ENCODE measurements at places on chromosomes 2 and 18.
A peak's percentile ranks its signal among the peaks of the same experiment; 100 is the strongest.

- no peak for DNase-seq
Measured at GRCh38 chr18:34929336-34929780, 111.9 kb upstream of the MAPRE2 start.

- peak; percentile 87 for DNase-seq
Measured at GRCh38 chr2:73979021-73979420, 5.7 kb upstream of the TET3 start.

- DNase-seq, result no peak
Measured at GRCh38 chr2:232674491-232674890, 22.6 kb upstream of the GIGYF2 start.

DNA sequence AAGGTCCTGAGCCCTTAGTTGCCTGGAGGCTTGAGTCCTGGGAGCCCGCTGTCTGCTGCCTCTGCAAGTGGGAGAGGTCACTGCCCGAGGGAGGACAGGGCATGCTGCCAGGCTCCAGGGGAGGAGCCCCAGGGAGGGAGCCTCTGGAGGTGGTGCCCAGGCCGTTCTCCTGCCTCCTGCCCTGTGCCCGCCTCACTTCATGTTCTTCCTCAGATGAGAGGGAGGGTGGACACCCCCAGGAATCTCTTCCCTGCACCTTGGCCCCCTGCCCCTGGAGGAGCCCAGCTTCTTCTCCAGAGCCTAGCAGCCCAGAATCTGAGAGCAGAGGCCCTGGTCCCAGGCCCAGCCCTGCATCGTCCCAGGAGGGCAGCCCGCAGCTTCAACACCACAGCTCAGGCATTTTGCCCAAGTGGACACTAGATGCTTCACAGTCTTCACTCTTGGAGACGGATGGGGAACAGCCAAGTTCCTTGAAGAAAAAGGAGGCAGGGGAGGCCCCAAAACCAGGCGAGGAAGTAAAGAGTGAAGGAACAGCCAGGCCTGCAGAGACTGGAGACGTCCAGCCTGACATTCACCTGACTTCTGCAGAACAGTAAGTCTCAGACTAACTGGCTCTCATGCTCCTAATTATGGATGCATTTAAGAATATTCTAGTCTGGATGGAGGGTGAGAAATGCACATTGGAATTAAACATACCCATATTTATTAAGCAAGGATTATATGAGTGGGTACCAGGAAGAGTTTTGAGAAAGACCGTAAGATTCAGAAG is 12.1 kb downstream of the PSD4 start:
- no peak for DNase-seq

DNA sequence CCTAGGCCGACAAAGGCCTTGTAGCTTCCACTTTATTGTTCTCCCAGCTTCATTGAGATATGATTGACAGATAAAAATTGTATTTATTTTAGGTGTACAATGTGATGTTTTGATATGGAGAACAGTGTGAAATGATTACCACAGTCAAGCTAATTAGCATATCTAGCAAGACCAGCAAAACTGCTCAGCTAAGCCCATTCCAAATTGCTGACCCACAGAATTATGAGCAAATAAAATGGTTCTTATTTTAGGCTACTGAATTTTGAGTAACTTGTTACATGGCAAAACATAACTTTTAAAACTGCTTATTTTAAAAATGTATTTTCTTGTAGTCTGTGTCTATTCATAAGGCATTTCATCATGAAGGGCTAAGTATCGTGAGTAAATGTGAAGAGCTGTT is 8.6 kb upstream of the SELENOI start:
- DNase-seq, result no peak

- DNase-seq, result no peak
Measured at GRCh38 chr18:22447792-22448191, 30.1 kb upstream of the CTAGE1 start.

- DNase-seq, result no peak
Measured at GRCh38 chr2:176078541-176079284, 5.0 kb downstream of the EVX2 start.

- DNase-seq, result no peak
Measured at GRCh38 chr2:12498704-12499103, 218.0 kb upstream of the TRIB2 start.

GRCh38 chr2:118459426-118459825 is 371.2 kb downstream of the INSIG2 start:
- DNase-seq, result no peak

- no peak for DNase-seq
Measured at GRCh38 chr18:73752546-73752945, 395.1 kb downstream of the FBXO15 start.

GRCh38 chr2:132909427-132909826 is 239.4 kb upstream of the LYPD1 start:
- no peak for DNase-seq

DNA sequence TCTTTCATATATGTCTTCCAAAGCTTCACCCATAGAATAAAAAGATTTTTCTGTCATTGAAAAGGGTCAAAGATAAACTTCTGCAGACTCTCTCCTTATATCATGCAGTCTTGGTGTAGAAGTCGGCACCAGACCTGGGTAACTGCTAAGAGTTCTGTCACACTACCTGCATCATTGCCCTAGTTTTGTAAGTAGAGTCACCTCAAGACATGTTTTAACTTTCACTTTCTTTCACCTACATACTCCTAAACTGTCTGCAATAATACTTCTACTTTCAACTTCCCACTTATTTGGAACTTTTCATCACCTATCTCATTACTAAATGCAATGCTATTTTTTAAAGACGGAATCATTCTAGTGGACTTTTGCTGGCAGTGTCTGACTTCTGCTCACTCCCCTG is 475.6 kb upstream of the VRK2 start:
- no peak for DNase-seq

DNA sequence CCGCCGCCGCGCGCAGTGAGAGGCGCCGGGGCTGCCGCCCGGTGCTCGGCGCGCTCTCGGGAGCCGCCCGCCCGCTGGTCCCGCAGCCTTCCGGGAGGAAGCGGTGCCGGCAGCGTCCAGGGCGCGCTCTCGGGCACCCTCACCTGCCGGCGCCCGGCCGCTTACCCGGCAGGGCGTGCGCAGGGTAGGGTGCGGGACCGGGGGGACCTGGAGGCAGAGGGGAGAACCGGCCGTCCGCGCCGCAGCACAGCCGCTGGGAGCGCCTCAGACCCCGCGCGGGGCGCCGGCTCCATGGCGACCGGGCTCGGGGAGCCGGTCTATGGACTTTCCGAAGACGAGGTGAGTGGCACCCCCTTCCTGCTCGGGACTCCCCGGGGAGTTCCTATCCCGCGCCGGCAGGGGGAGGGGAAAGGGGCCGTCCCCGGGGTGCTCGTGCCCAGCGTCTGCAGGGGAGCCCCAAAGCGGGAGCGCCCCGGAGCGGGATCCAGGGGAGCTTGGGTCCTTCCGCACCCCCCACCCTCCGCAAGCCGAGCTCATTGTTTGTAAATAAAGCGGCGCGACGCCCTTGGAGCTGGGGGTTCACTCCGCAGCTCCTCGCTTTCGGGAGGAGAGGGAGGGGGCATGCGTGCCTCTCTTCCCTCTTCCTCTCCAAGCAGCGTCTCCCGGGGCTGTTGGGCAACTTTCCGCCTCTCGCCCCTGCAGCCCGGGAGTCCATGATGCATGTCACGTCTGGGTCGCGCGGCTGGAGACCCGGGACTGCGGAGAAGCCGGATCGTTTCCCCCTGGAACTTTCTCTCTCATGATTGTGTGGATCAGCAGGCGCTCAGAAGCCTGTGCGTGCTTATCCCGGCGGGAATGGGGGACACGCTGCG is 580 bp downstream of the NEDD4L start:
- DNase-seq, result peak; percentile 12

- no peak for DNase-seq
Measured at GRCh38 chr18:9536354-9537152, 61.2 kb downstream of the RALBP1 start.

GRCh38 chr2:83459456-83459855 is 999.6 kb downstream of the SUCLG1 start:
- DNase-seq, result no peak

DNA sequence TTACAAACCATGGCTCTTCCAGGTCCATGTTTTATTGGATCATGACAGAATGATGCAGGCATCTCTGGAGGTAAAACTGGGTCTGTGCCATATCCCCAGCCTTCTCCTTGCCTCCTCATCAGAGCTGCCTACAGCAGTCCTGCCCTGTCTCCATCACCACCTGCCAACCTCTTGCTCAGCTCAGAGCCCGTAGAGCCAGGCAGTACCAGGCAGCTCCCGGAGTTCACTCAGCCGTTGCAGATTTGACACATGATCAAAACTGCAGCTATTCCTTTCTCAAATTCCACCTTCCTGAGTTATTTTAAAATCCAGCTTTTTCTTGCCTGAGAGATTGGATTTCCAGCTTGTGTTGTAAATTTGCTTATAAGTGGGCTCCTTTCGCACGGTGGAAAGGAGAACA is 218.2 kb upstream of the CELF4 start:
- no peak for DNase-seq

DNA sequence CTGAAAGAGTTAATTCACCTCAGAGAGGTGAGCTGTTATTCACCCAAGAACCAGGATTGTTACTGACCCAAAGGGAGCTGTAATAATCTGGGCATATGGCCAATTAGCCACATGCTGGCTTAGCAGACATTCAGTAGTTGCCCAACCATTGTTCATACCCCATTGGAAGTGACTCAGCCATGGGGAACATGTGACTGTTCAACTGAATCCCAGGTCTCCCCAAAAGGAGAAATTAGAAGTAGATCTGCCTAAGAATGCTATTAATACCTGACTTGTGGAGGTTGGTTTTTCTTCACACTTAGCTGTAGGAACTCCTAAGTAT is 272.6 kb upstream of the UBE2E3 start:
- no peak for DNase-seq

GRCh38 chr2:182435754-182436153 is 8.9 kb upstream of the PDE1A start:
- DNase-seq, result no peak

DNA sequence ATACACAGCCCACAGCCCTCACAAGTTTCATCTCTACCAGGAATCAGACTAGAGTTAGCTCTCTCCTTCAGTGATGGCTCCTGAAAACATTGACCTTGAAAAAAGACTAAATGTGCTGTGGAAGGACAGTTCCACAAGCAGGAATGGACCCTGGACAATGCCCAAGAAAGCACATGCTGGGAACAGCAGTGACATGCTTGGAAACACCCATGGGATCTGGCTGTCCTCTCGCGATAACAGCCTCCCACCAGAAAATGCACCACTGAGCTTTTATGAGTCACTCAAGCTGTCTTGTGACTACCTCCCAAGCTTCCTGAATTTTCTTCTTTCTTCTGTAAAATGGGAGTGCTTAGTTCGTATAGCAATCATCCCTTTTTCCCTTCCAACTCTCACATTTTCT is 269.2 kb downstream of the LRATD1 start:
- DNase-seq, result no peak

- no peak for DNase-seq
Measured at GRCh38 chr2:599601-600000, 77.6 kb downstream of the TMEM18 start.

- DNase-seq, result no peak
Measured at GRCh38 chr2:223696719-223697118, 94.6 kb upstream of the SCG2 start.

DNA sequence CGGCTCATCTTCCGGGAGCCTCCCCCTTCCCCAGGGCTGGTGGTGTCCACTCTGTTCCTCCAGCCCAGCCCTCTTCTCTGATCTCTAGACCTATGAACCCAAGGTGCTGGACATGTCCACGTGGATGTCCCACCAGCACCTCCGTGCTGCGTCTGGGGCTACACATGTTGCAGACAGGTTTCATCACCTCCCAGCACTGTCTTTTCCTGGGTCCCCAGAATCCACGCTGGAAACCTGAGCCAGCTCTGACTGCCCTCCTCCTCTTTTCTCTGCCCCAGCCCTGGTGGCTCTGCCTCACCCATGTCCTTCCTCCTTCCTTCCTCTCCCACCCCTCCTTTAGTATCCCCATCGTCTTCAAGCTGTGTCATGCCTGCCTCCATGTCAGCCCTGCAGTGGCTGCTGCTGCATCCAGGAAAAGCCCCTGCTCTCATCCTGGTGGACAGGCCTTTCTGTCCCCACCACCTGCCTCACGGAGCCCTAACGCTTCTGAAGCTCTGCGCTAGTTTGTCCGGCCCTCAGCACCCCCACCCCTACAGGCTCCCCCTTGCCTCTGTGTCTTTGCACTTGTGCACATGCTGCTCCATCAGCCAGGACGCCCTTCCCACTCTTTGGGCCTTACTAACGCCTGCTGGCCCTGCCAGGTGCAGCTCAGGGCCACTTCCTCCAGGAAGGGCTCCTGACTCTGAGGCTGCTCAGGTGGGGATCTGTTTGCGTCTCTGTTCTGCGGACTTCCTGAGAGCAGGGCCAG is 105.9 kb downstream of the DYSF start:
- no peak for DNase-seq

- DNase-seq, result no peak
Measured at GRCh38 chr2:128105072-128105471, 14.1 kb downstream of the UGGT1 start.

- no peak for DNase-seq
Measured at GRCh38 chr18:46630160-46630559, 26.9 kb downstream of the LOXHD1 start.
